ENCODE measurements at places on chromosomes 3 and 15.

- no peak for DNase-seq
These were observed 7.5 kb downstream of the ZNF148 start for GRCh38 chr3:125367403-125368230.

- no peak for DNase-seq
These were observed 4.7 kb downstream of the TMCC1 start for GRCh38 chr3:129888771-129889170.

GRCh38 chr3:148333091-148333490 is 364.6 kb upstream of the AGTR1 start:
- no peak for DNase-seq

DNA sequence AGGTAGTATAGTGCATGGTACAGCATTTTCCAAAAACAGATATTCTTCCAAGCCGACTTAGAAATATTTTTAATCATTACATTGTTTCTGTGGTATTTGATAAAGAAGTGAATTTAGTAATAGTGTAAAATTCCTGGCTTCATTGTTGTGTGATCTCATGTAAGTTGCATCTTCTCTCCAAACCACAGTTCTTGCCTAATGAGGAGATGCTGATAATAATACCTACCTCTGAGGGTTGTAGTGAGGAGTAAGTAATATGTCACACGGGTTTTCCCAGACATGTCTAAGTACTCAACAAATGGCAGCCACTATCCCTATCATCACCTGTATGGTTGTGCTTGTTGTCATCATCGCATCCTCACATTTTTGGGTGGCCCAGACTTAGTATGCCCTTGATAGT is 167.3 kb downstream of the SLCO3A1 start:
- peak; percentile 36 for DNase-seq

DNA sequence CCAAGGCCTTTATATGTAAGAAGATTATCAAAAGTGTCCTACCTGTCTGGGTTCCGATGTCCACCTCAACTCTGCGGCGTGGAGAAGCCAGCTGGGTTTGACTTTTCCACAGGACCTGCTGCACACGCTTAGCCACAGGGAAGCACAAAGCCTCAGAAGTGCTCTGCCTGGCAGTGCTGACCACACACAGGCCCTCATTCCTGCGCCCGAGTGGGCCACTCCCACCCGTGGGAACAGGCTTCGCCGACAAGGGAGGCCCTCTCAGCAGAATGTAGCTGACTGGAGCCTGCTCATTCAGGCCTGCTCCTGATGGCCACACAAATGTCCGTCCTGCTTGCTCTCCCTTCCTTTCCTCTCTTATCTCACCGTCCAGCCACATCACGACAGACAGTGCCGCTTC is 221.4 kb upstream of the LRRN1 start:
- no peak for DNase-seq

DNA sequence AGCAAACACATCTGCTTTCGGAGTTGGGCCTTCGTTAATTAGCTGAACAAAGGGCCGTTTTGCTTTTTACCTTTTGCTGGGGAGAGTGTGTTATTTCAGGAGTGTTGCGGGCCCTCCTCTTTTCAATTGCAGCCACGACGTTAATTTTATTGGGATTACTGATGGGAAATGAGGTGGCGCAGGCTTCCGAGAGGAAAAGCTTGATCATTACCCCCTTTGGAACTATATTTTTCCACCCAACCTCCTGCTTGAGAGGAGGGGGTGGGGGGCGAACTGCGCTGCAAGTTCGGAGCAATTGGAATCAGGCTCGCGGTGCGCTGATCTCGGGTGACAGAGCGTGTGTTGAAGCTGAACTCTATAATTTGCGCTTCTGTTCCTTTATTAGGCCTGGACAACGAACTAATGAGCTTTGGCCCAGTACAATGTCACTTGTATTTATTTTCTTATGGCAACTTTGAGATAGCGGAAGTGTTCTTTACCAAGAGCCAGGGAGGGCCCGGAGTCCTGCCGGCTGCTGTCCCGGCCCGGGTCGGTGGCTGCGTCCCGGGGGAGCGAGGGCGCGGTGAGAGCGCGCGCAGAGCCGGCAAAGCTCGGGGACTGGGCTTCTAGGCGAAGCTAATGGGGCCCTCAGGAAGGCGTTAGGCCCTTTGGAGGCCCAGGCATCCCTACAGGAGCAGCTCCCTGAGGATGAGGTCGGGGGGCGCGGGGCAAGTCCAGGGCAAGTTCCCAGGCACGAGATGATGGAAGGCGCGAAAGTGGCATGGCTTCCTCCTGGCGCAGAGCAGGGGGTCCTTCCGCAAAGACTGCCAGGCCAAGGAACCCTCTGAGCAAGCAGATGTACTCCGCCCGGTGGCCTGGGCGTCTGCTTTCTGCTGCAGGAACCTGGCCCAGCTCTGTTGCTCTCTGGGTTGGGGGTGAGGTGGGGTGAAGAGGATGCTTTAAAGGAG is 12.9 kb downstream of the NR2F2 start:
- DNase-seq, result no peak

- DNase-seq, result peak; percentile 92
These were observed 1.3 kb upstream of the TMIE start for GRCh38 chr3:46699676-46700523.

- DNase-seq, result peak; percentile 78
These were observed 47.6 kb downstream of the TXNRD3 start for GRCh38 chr3:126607214-126607908.

GRCh38 chr15:65372787-65373067 is 5.1 kb downstream of the IGDCC3 start:
- DNase-seq, result no peak

GRCh38 chr3:171417813-171418212 is 42.4 kb downstream of the TNIK start:
- no peak for DNase-seq

GRCh38 chr3:167909504-167909896 is 174.0 kb downstream of the SERPINI1 start:
- no peak for DNase-seq

DNA sequence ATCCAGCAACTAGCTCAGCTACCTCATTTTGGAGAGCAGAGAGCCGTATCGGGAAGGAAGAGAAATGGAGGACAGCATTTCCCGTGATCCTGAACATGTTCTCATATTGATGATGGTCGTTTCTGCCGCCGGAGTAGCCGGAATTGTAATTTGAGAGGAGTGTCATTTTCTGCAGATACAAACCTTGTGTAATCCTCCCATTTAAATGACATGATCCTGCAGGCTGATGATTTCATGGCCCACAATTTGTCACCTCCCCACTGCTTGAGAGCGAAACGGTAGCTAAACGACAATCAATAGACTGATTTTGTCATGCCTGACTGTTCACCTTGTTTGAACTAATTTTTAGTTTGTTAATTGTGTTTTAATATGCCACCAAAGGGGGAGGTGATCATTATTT is 126.5 kb upstream of the CNTN6 start:
- no peak for DNase-seq

DNA sequence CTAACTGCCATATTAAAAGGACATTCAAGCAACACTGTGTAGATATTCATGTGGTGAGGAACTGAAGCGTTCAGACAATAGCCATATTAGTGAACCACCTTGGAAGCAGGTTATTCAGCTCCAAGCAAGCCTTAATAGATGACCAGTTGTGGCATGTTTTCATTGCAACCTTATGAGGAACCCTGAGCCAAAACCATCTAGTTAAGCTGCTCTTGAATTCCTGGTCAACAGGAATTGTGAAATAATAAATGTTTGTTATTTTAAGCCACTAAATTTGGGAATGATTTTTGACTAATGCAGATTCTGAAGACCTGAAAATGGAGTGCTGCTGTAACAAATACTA is 73.0 kb downstream of the SPRED1 start:
- DNase-seq, result no peak

DNA sequence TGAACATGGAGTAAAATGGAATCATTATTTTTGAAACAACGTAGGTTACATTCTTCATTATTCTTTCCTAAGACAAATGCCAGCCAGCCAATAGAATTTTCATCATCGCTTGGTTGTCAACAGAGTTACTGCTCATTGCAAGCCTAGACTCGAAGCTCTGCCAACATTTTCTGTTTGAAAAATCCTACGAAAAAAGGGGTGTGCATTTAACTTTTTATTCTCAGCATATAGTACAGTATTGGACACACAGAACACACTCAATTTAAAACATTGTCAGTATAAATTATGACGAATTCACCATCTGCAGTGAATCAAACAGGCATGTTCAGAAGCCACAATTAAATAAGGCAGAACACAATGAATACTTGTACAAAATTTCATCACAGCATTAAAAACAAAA is 232.1 kb downstream of the NR1D2 start:
- no peak for DNase-seq

GRCh38 chr3:94303266-94303665 is 240.4 kb downstream of the NSUN3 start:
- no peak for DNase-seq

- DNase-seq, result no peak
These were observed 114.8 kb upstream of the THBS1 start for GRCh38 chr15:39465843-39466749.

DNA sequence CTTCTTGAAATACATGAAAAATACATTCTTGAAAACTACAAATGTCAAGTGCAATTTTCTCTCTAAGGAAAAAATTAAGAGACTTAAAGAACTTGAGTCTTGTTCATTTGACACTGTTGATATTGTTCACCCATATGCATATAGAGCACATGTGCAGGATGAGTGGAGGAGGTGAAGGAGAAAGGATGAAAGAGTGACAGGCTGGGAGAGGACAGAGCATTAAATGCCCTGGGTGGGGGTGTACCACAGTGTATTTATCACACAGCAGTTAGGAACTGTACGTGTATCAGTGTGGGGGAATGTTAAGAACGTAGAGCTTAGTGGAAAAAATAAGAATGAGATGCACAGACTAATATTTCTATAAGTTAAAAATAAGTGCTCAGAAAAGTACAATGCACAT is 45.7 kb downstream of the CTDSPL start:
- DNase-seq, result no peak

- DNase-seq, result no peak
These were observed 45.3 kb upstream of the VPS8 start for GRCh38 chr3:184766555-184767261.

DNA sequence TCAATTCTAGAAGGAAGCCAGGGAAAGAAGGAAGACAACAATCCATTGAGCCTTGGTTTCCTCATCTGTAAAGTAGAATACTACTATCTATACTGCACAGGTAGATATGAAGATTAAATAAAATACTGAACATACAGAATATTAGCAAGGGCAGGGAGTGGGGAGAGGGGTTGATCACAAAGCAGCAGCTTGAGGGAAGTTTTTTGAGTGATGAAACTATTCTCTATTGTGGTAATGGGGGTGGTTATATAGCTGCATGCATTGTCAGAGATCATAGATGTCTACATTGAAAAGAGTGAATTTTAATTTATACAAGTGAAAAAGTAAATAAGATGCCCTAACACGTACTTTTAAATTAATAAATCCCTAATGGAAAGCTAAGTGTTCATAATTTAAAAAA is 242.6 kb upstream of the LRTM1 start:
- no peak for DNase-seq

DNA sequence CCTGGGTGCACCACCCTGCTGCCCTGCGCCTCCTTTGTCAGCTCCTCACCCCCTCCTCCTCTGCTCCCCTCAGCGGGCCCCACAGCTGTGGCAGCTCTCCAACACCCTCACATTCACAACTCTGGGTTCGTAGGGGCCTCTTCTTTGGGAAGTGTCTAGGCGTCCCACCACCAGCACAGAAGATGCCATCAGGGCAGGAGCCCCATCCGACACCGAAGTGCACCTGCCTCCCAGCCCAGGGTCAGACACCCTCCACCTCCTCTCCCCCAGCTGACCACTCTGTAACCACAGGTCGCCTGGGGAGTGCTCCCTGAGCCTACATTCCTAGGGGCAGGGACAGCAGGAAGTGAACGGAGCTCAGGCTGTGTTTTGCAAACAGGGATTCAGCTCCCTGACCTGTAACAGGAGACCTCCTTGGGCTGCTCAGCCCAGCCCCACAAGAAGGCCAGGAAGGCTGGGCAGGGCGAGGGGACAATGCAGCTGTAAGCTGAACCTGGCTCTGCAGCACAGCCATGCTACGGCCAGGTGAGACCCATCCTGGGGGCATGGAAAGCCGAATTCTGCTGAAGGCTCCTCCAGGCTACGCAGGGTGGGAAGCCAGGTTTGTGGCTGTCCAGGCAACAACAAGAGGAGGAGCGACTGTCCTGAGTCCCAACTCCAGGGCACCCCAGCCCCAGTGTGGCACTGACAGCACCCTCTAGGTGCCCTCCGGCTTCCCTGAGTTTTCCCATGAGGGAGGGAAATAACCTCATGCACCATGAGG is 269.0 kb downstream of the GOLGA6L6 start:
- DNase-seq, result no peak

GRCh38 chr15:73650416-73651126 is 17.4 kb upstream of the NPTN start:
- peak; percentile 98 for DNase-seq

DNA sequence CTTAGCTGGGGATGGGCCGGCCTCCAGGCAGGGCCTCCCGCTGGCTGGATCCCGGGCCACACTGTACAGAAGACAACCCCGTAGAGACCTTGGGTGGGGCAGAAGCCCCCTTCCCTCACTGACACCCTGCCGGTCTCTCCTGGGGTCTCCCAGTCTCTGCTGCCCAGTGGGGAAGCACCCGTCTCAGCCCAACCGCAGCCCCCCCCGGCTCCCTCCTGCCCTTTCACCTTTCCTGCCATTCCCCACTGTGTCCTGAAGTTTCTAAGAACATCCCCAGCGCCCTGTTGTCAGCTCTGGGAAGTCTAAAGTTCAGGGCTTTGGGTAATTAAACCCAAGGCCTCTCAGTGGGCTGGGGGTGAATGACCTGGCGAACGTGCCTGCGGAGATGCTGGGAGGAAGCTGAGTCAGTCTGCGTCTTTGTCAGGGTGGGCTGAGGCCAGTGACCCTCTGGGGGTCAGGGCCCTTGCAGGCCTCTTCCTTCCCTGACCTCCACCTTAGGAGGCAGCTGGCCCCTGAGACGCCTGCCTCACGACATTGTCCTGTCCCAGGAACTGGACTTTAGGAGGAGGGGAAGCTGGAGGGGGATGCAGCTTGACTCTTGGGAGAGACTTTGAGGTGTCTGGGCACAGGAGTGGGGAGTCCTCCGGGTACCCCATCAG is 1.4 kb upstream of the SLC51A start:
- no peak for DNase-seq

GRCh38 chr15:63189941-63190768 is 749 bp downstream of the RAB8B start:
- peak; percentile 76 for DNase-seq

DNA sequence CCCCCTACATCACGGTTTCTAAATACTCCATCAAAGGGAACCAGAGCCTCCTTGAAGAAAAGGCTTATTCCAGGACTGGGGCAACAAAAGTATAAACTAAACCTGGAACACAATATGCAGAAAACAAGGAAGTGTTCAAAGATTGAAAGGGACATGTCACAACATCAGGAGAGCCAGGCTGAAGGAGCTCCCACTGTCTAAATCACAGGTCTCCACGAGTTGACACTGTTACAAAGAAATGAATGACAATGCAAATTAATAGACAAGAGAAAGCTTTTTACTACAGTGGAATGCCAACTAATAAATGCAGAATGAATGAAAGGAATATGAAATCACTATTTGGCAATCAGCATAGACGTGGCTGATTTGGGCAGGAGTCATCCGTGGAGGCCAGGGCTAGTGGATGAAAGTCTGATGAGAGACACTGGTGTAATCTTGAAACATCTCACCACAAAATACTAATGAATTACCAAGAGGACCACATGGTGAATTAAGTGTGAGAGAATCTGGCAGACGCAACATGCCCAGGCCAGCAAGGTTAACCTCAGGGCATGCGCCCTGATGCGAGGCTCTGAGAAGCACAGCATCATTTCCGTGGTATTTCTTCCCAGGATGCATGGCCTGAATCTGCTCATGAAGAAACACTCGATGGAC is 123.8 kb upstream of the TJP1 start:
- no peak for DNase-seq

- peak; percentile 84 for DNase-seq
These were observed 407.3 kb upstream of the ONECUT1 start for GRCh38 chr15:53197426-53197839.

- DNase-seq, result peak; percentile 66
These were observed 23.5 kb downstream of the MYO5A start for GRCh38 chr15:52505151-52505550.

Data from suppressor macrophage treated with lipopolysaccharide for 1 hour (primary cell).